ENCODE measurements at places on chromosomes 5 and 9.
A peak's percentile ranks its signal among the peaks of the same experiment; 100 is the strongest.

DNA sequence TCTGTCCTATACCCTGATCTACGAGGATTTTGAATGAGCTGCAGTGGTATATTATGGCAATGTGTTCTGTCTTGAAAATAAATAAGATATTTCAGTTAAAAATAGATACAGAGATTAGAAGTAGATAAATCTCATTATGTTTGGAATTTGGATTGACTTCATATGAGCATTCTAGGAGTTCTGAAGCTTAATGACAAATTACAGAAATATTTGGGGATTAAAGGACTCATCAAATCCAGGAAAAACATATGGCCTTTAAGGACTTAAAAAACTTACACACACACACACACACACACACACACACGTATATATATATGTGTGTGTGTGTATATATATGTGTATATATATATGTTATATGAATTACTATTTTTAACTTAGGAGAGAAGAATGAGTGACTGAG lies 446.9 kb upstream of the CD180 start:
- no peak for DNase-seq

DNA sequence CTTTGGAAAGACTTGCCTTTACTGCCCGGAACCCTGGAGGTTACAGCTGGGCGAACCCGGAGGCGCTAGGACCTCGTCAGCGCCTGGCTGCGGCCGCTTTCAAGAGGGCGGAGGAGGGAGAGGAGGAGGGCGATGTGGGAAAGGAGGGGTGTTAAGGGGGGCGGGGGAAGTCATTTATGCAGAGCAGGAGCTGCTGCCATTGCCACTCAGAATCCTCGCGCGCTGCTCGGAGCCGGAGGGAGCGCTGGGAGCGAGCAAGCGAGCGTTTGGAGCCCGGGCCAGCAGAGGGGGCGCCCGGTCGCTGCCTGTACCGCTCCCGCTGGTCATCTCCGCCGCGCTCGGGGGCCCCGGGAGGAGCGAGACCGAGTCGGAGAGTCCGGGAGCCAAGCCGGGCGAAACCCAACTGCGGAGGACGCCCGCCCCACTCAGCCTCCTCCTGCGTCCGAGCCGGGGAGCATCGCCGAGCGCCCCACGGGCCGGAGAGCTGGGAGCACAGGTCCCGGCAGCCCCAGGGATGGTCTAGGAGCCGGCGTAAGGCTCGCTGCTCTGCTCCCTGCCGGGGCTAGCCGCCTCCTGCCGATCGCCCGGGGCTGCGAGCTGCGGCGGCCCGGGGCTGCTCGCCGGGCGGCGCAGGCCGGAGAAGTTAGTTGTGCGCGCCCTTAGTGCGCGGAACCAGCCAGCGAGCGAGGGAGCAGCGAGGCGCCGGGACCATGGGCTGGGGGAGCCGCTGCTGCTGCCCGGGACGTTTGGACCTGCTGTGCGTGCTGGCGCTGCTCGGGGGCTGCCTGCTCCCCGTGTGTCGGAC lies at the start of gene PCSK5:
PCSK5 (plus strand) TSS at position 202 of the 805 bp plus-strand sequence; CDS start at position 711, 509 bp downstream.
- DNase-seq = peak; percentile 93

GRCh38 chr9:24189986-24190385 lies 355.7 kb downstream of the IZUMO3 start:
- no peak for DNase-seq

DNA sequence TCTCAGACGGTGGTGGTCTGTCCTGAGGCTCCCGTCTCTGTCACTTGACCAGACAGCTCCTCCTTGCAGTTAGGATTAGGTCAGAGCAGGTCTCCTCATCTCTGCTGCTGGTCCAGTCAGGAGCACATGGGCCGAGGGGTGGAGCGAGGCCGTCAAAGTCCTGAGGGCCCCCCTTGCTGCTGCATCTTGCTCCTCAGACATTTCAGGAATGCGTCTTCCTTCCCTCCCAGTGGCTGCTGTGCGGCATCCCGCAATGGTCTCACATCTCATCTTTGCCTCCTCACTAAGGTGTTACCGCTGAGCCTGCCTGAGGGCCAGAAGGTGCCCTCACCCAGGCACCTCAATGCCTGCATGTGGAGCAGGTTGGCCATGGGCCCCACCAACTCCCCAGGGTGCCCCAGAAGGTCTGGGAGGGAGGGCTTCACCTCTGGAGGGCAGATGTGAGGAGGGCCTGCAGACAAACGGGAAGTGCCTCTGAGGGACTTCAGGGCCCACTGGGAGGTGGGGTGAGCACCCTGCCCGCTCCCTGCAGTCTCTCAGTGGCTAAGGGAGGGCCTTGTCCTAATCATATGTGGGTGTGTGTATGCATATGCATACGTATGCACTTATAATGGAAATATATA lies 137.7 kb upstream of the LMX1B start:
- no peak for DNase-seq

- no peak for DNase-seq
Observed at GRCh38 chr5:51651889-51652288, 268.6 kb downstream of the ISL1 start.

- no peak for DNase-seq
Observed at GRCh38 chr9:137311986-137312851, 10.1 kb upstream of the NRARP start.

- no peak for DNase-seq
Observed at GRCh38 chr5:158470764-158471534, 612.0 kb upstream of the CLINT1 start.

DNA sequence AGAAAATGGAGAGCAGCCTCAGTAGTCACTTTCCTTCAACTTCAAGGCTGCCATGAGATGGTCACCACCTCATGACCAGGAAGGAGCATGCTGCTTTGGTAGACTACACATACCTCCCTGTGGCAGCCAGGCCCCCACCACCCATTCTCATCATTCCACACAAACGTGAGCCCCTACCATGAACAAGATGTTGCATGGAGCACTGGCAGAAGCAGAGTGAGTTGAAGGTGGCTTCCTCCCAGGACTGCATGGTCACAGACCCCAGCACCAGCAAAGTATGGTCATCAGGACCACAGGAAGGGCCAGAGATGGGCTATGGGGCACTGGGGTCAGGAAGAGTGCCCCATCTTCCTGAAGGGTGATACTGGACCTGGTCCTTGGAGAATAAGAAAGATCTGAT lies 65.5 kb upstream of the FOXE1 start:
- no peak for DNase-seq

- no peak for DNase-seq
Observed at GRCh38 chr5:128546658-128547281, 8.7 kb upstream of the FBN2 start.

GRCh38 chr9:123735376-123735775 lies 194.6 kb downstream of the DENND1A start:
- DNase-seq = no peak

DNA sequence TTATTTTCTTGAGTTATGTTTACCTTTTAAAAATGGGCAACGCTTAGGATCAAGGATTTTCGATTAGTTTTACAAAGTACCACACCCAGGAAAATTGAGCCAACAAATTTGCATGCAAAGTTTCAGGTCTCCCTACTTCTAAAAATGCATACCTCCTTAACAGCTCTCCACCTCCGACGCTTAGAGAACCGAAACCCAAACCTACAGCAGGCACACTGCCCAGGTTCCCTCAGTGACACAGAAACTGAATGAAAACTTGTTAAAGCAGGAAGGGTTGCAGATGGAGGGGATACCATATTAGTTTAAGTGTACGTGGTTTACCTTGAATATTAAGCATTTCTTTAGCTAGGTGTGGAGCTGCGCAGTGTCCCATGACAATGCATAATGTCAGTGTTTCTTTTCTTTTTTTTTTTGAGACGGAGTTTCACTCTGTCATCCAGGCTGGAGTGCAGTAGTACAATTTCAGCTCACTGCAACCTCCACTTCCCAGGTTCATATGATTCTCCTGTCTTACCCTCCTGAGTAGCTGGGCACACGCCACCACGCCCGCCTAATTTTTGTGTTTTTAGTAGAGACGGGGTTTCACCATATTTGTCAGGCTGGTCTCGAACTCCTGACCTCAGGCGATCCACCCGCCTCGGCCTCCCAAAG lies 1.6 kb upstream of the SUB1 start:
- peak; percentile 7 for DNase-seq

DNA sequence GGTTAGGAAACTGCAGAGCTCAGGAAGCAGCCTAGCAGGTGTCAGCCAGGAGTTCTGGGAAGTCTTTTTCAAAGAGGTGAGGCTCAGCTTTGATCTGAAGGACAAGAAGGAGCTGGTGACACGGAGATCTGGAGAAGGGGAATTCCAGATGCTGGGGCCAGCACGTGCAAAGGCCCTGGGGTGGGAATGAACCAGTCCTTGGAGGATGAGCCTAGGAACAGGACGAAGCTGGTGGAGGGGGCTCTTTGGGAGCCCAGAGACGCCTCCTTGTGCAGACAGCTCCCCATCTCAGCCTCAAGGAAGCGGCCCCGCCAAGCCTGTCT lies 15.2 kb upstream of the RNU6ATAC start:
- DNase-seq = no peak

- no peak for DNase-seq
Observed at GRCh38 chr5:167057665-167058064, 1233.8 kb upstream of the WWC1 start.

DNA sequence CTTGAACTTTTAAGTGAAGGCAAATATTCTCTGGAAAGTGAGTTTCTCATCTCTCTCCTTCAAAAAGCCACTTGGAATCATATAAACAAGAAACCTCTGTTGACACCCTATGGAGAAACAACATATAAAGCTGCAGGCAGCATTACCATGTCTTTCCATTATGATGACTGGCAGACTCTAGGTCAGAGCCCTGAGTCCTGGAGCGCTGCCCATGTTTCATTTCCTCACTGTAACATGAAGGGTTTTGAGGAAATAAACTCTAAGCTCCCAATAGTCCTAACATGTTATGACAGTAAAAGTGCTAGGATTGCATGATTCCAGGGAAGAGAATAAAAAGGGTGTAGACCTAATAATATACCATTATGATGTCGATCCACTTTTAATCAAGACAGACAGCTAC lies 220.6 kb downstream of the CTNND2 start:
- peak; percentile 62 for DNase-seq

- no peak for DNase-seq
Observed at GRCh38 chr5:30604648-30605262, 588.7 kb upstream of the CDH6 start.

- DNase-seq = no peak
Observed at GRCh38 chr9:4263591-4263990, 36.3 kb downstream of the GLIS3 start.

DNA sequence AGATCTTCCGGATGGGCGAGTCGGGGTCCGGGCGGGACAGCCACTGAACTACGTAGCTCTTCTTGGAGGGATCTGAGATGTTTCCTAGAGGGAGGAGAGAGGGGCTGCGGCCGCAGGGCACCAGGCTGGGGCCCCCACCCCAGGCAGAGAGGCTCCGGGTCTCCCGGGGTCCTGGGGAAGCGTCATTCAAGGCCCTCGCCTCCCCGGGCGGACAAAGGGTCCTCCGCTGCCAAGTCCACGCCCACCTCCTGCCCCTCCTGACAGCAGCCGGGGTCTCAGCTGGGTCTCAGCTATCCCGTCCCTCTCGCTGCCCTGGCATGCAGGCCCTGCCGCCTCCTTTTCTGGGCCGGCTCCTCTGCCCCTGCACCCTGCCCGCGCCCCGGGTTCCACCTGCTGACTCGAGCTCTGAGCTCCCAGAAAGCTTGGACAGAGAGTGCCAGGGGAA lies 61.5 kb downstream of the ZNF354C start:
- no peak for DNase-seq

GRCh38 chr9:14693251-14693861 lies at the start of gene ZDHHC21:
Gene ZDHHC21 (minus strand): TSS chr9:14693432. CDS start chr9:14674340, 19,092 bp downstream.
- peak; percentile 70 for DNase-seq

- peak; percentile 19 for DNase-seq
Observed at GRCh38 chr9:36041506-36041905, 4.8 kb downstream of the RECK start.

DNA sequence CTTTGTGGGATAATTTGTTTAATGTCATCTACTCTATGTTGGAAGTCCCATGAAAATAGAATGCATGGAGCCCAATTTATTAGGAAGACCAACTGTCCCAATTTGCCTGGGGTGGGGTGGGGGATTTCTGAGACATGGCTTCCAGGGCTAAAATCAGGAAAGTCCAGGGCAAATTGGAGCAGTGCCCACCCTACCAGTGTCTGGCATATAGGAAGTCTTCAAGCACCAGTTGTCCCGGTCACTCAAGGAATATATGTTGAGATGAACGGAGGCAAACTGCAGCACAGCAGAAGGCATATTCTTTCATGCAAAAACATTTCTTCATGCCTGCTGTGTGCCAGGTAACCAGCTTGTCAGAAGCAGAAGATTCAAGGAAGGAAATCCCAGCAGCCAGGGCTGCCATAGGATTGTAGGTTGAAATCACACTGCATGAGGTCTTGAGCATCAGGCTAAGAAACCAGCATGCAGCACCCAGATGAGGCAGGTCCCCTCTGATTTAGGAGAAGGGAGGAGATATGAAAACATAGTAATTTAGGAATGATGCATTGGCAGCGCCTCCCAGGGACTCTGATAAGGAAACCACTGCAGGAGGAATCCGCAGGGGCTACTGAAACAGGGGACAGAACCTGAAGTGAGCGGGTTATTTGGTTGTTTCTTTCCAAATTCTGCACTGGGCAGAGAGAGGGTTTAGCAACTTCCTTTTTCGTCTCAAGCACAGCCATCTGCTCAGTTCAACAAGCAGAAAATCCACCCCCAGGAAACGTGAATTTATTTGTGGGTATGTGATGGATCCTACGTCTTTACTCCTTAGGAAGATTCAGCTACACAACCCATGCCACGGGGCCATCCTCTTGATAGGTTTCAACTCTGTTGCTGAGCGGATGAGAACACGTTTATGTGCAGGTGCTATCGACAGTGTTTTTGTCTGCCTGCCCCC lies 112.6 kb upstream of the CPEB4 start:
- peak; percentile 40 for DNase-seq

DNA sequence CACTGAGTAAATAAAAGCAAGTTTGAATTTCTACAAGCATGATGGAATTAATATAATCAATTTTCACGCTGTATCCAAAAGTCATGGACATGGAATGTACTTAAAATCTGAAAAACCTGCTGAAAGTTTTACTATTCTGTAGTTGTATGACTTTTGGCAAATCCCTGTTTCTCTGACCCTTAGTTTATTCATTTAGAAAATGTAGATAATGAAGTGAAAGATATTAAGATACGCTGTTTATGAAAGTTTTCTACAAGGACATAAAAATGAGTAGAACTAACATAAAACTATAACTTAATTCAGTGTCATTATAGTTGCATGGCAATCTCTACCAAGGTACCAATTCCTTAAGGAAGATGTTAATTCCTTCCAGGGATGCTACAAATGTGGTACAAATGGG lies 363.2 kb upstream of the MPDZ start:
- no peak for DNase-seq

DNA sequence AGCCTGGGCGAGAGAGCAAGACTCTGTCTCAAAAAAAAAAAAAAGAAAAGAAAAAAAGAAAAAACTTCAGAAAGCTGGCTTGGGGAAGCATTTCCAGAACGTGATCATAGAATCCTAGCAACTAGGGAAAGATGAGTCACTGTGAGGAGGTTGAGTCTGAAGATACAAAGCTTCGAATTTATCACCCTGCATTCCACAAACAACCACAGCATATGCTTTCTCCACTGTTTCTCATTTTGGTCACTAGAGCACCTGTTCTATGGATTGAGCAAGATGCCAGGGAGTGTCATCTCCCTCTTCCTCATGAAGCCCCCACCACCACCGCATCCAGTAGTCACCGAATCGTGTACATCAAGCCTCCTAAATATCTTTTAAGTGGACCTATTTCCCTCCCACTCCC lies 37.9 kb downstream of the SEMA5A start:
- DNase-seq = no peak

GRCh38 chr9:127943011-127943662 lies 5.5 kb upstream of the DPM2 start:
- DNase-seq = no peak
